GM12878 (cell line): ENCODE measurements at places on chromosomes 16 and 17. TPM values are rescaled to one million over a fixed set of nuclear protein-coding genes. Genes with fewer than 3 reads are reported as not detected.

TAT gene
- total RNA-seq, result 0.44 and 0.51 TPM in 2 replicates

GRCh38 chr17:71681427-71682173, 439.2 kb upstream of the SOX9 start:
- DNase-seq, result no peak

- DNase-seq, result no peak
Measured at GRCh38 chr17:72580321-72581127, 459.7 kb downstream of the SOX9 start.

STH gene
- total RNA-seq, result not detected in 2 replicates

GRCh38 chr16:28309811-28310311, 17.5 kb downstream of the SBK1 start:
- DNase-seq, result no peak

NPIPA8 gene
- total RNA-seq, result not detected in 2 replicates

DNA sequence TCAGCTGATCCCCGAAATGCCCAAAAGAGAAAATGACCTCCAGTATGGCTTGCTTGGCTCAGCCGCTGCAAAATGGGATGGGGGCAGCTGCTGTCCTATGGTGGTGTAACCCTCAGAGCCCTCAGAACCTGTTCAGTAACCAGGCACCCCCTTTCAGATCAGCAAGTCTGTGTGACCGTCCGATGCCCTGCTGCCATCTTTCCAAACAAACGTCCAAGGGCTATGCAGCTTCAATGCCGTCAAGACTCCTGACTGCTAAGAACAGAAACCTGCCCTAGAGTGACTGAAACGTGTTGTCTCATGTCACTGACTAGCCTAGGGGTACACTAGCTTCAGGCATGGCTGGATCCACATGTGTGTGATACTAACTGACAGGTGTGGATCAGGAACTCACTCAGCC, 70.4 kb downstream of the GNAO1 start:
- DNase-seq, result no peak

- DNase-seq, result no peak
Measured at GRCh38 chr17:62780269-62780668, 27.8 kb downstream of the MARCHF10 start.

ITGAL gene
- 170 TPM in 2 replicates for total RNA-seq

PERCC1 gene
- not detected in 2 replicates for total RNA-seq

- DNase-seq, result no peak
Measured at GRCh38 chr16:2663553-2664546, 18.5 kb upstream of the KCTD5 start.

DNA sequence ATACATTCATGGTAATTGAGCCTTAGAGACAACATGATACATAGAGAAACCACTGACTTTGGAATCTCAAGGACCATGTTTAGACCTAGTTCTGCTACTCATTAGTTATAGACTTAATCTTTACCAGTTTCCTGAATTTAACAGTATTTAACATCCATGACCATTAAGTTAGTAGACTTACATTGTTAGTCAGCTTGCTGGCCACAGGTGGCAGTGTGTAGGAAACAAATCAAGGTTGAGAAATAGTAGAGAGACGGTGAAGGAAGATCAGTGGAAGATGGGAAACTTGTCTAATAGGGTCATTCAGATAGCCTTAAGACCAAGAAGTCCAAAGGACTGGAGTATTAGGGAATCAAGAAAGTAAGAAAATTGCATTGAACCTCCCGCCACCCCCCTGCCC, 31.0 kb downstream of the OMG start:
- no peak for DNase-seq

CHST5 gene
- 0.19 TPM in 1 of 2 replicates, not detected in the other for total RNA-seq

DNA sequence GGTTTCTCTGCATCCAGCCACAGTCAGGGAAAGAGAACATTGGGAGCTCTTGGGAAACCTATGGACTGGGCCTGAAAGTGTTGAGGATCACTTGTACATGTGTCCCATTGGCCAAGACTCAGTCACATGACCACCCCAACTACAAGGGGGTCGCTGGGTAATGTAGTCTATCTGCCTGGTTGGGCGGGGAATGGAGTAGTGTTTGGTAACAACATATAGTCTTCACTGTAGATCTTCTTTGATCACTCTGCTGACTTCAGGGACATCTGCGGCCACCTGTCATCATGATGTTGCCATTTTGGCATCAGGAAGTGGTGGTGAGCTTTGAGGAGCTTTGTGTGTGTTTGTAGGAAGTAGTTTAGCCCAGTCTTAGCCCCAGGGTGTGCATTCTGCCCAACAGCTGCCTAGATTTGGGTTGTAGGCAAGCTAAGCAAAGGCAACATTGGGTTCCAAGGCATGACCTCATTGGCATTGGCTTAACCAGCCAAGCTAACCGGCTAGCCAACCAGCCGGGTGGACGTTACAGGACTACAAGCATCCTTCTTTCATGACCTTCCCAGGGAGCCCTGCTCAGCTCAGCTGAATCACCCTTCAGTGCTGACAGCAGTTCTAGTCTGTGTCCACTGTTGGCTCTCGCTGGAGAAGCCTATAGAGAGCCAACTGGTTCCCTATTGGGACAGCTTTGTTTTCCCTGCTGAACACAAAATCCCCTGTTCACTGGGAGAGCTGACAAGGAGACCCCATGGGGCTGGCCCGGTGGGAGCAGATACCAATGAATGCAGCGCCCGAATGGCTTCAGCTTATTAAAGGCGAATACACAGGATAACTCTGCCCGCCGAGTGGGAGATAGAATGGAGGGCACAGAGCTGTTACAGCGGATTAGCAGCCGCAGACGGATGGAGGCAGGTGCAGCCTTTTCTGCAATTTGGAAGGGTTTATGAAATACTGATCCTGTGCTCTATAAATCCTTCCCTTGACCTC, 178.6 kb downstream of the NTN1 start:
- no peak for DNase-seq

DNA sequence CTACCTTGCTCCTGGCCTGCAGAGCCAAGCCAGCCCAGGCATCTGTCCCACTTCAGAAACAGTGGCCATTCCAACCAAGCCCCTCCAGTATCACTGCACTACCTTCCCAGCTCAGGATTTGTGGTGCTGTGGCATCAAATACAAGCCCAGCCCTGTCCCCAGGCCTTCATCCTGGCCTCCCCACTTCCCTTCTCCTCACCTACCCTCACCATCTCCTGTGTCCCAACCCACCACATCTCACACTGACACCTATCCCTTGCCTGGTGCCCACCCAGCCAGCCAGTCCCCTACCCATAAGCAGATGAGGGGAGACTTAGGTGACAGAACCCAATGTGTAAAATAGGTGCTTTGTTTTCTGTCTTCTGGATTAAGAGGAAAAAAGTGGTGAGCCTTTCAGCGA, 66.0 kb upstream of the CDH5 start:
- DNase-seq, result no peak

MYOCD gene
- not detected in 2 replicates for total RNA-seq

- DNase-seq, result no peak
Measured at GRCh38 chr17:55086635-55087058, 118.1 kb downstream of the STXBP4 start.

- peak; percentile 39 for DNase-seq
Measured at GRCh38 chr16:47574091-47575054, 113.2 kb downstream of the PHKB start.

DNA sequence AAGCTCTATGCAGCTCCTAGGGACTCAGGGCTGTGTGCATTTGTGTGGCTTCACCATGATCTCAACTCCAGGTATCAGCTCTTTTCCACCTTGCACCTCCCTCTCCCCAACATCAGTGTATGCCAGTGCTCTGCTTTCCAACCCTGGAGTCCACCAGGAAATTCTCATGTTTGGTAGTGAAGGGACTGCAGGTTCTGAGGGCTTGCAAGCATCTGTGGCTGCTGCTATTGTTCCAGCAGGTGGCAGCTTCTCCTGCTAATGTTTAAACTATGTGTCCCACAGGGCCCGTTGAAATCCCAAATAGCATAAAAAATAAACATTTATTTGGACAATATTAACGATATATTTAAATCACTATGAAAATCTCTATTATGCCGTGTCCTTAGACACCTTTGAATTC, 82.0 kb downstream of the RGS9 start:
- no peak for DNase-seq

GRCh38 chr16:65218348-65218747, 96.5 kb upstream of the CDH11 start:
- no peak for DNase-seq

GRCh38 chr16:78953526-78953925, 647.0 kb downstream of the MAF start:
- no peak for DNase-seq

DNA sequence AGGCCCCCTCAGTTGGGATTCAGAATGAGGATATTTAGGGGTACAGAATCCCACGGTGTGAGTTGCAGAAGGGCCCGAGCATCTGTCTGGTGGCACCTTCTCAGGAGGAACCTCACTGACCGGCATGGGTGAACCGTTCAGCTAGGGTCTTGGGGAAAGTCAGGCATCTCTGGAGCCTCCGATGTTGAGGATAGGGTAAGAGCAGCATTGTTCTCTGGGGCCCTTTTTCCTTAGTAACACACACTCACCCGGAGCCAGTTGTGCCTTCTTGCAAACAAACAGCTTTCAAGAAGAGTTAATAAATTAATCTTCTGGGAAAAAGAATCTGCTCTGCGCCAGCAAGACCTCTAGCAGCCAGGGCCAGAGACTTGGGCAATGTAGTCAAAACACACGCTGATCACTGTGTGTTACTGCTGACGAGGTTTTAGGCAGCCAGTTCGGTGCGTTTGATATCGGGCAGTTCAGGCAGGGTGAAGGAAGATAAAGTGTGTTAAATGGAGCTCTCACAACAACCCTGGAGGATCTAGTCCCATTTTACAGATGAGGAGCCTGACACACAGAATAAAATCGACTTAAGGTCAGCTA, 48.9 kb downstream of the MSI2 start:
- DNase-seq, result no peak

TMEM256 gene
- 94.0 and 100 TPM in 2 replicates for total RNA-seq

ABCA9 gene
- total RNA-seq, result 0.24 and 0.49 TPM in 2 replicates

RPTOR gene
- 30.0 and 32.1 TPM in 2 replicates for total RNA-seq

DNA sequence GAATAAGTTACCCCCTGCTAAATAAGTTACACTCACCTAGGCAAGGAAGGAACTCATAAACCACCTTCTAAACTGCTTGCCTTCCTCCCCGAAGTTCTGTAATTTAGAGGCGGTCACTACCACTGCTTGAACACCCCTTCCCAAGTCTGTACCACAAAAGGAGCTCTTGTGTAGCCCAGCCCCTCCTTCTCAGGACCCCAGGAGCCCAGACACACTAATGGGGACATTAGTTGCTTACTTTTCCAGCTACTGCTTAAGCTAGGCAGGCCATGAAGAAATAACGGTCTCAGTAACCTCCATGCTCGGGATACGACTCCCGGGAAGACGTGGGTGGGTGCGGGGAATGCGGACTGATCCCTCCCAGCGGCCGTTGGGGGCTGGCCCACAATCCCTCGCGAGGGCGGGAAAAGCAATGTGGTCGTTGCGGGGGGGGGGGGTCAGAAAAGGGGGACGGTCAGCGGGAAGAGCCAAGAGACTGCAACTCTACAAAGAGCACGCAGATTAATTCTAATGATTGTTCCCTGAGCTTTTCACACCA, at the start of gene TEX14:
TEX14 (minus strand) TSS at position 345 of the 538 bp plus-strand sequence. CDS start 40,044 bp downstream, outside the sequence.
- no peak for DNase-seq

KCNH6 gene
- not detected in 2 replicates for total RNA-seq

DNA sequence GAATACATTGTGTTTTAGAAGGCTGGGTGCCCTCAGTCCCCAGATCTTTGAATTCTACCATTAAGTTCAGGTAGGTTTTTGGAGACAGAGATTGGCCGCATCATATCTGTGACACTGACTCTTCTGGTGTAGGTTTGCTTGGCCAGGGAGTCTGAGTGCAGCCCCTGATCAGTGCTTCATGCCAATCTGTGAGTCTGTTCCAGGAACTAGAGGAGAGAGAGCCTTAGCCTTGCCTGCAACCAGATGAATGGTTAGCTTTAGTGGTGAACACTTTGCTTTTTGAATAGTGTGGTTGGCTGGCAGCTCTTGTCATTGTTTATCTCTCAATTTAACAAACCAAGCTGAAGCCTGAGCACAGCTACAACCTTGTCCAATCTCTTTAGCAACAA, 87.8 kb downstream of the PLXDC1 start:
- DNase-seq, result no peak

ASGR1 gene
- 0.43 TPM in 1 of 2 replicates, not detected in the other for total RNA-seq

DNA sequence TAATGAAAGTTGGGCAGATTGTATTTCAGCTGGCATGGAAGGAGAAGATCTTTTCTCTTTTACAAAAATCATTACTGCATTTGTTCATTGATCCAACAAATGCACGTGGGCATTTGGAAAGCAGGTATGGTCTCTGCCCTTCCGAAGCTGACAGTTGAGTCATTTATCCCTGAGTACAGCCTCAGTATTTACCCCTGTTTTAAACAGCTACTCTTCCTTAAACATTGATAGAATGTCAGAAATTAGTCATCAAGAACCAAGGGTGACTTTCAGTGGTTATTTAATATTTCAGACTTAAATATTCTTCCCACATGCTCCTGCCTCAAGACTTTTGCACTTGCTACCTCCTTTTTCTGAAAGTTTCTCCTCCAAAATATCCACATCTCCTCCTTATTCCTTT, 226.7 kb upstream of the HSBP1 start:
- DNase-seq, result no peak

ZG16 gene
- not detected in 2 replicates for total RNA-seq

PDIA2 gene
- total RNA-seq, result 0.32 and 0.36 TPM in 2 replicates
